ENCODE measurements at places on chromosomes 3 and 15.

GRCh38 chr15:63986185-63986680, 60.1 kb downstream of the DAPK2 start:
- no peak for DNase-seq

DNA sequence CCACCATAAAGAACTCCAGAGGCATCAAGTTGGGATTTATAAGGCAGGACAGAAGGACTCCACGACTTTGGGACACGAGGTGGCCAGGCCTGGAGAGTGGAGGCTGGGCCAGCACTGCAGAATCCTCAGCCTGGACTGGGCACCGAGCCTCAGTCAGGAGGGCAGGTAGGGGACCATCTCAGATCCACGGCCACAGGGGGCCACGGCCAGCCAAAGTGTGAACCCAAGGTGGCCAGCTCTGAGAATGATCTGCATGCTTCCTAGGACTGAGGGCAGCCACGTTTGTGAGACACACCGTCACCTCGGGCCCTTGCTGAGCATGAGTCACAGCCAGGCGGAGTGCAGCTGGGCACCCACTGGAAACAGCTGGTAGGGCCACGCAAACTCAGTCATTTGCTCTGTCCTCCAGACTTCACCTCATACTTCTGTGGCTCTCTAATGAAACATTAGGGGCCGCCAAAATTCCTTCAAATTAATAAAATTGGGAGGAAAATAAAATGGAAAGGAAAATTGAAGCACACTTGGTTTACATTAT, 65.8 kb downstream of the CTNNB1 start:
- DNase-seq = no peak

DNA sequence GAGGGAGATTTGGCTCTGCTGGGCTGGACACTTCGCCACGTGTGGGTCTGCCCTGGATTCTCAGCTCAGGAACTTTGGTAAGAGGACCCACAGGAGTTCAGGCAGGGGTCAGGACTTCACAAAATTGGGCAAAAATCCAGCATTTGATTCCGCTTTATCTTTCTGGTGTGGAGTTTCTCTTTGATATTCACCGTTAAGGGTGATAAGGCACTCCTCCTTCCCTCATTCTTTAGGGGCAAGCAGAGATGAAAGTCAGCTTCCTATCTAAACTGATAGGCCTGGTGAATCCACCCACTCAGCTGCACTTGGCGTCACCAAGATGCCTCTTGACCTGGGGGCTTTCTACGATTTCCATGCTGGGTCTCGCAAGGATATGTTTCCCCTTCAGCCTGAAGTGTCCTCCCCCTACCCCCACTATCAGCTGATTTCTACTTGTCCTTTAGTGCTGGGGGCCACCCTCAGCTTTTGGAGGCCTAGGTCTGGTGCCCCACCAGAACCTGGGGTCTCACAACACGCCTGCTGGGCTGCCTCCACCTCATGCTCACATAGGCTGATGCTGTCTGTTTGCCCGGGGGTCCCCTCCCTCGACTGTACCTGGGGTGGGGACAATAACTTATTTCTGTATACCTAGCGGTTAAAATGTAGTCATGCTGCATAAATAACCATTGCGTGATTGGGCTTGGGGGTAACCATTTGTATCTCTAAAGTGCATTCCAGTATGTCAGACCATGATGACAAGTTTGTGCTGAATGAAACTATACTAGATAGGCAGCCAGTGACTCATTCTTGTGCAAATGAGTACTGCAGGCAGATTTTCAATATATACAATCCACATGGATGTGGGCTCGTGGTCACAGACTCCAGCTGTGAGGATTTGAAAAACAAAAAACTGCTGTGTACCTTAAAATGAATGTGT, 248.3 kb downstream of the ADAMTS17 start:
- DNase-seq = no peak

- DNase-seq = no peak
Measured at GRCh38 chr15:55267401-55268175, 22.0 kb downstream of the RAB27A start.

DNA sequence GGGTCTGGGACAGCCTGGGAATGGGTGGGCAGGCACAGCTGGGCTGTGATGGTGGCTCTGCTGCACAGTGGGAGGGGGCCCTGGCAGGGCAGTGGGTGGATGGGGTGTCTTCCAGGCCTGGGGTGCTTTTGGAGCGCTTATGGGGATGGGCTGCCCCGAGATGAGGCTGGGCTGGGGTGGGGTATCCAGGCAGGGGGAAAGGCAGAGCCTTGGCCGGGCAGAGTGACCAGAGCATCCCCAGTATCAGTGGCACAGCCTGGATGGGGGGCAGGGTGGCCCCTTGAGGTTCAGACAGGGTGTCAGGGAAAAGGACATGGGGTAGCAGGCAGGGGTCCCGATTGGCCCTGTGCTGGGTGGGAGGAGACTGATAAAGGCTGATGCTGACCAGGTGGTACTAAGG, 26.6 kb downstream of the HDAC11 start:
- no peak for DNase-seq

DNA sequence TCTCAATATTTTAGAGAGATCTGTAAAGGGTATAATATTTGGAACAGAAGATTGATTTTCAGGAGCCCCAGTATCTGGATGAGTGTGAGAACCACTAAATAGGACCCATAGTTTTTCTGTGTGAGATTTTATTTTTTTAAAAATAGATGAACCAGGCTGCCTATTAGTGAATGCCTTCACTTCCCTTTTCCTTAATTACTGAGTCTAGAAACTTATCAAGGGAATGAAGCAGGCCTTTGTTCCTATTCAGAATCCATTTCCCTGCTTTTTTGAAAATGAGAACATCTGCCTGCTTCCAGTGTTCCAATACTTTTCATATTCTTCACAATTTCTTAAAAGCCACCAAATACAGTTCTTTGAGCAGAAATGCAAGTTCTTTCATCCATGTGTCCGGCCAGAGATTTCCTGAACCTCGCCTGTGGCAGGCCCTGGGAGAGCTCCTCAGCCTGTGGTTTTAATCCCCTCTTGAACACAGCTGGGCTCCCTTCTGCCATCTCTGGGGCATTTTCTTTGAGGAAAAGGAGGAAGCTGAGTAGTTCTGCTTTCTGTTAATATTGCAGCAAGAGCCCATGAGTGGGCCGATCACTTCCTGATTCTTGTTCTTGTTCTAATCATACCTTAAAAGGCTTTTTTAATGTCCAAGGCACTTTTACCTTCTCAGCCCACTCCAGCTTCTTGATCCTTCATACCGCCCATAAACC, 4.7 kb downstream of the EHD4 start:
- no peak for DNase-seq

DNA sequence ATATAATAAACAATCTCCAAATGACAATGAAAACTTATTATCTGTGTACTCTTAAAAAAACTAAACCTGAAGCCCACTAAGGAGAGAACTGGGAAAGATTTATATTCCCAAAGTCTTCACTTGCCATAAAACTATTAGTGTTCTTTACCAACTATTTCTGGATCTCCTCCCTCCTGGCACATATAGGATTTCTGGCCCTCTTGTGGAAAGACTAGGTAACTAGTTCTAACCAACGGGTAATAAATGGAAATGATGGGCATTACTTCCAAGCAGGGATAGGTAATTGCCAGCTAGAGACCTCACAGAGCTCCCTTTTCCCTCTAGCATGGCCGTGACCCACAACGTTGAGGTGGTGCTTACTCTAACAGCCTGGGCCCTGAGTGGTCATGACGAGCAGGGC, 110.1 kb downstream of the DNAH12 start:
- DNase-seq = peak; percentile 10

- no peak for DNase-seq
Measured at GRCh38 chr15:73620078-73620477, 13.1 kb downstream of the NPTN start.

- DNase-seq = no peak
Measured at GRCh38 chr15:91338766-91339165, 238.7 kb downstream of the SV2B start.

- DNase-seq = no peak
Measured at GRCh38 chr3:124981472-124981871, 46.9 kb upstream of the MUC13 start.

DNA sequence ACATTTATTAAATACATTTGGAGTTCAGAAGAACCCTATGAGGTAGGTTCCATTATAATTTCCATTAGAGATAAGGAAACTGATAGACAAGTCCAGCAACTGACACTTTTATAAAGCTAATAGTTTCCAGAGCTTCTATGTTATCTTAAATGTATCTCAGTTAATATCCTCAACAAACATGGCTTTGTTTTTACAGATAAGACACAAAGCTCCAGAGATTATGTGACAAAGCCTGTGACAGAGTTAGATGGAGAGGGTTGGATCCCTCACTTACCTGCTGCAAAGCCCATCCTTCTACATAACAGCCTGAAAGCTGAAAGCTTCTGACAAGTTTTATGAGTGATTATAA, 473 bp upstream of the COMMD2 start:
- no peak for DNase-seq

- DNase-seq = no peak
Measured at GRCh38 chr3:157807280-157807679, 298.9 kb downstream of the SHOX2 start.

DNA sequence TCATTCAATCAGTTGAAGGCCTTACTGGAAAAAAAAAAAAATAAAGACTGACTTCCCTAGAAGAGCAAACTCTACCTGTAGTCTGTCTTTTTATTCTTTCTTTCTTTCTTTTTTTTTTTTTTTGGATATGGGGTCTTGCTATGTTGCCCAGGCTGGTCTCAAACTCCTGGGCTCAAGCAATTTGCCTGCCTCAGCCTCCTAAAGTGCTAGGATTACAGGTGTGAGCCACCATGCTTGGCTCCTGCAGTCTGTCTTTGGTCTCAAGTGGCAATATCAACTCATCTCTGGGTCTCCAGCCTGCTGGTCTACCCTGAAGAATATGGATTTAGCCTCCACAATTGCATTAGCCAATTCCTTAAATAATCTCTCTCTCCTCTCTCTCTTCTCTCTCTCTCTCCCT, 167.7 kb upstream of the P2RY1 start:
- no peak for DNase-seq

DNA sequence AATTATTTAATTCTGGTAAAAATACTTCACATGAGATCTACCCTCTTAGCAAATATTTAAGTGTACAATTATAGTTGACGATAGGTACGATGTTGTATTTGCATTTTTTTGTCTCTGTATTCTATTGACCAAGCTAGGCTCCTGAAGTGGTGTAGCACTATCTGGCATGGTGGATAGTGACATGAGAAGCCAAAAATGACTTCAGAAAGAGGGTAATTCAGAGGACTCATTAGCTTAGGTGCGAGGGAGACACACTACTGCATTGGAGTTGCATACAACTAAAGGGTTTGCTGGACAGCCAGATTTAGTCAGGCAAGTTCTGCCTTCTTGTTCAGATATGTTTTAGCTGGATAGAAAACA, 50.6 kb downstream of the KBTBD8 start:
- DNase-seq = no peak

- DNase-seq = no peak
Measured at GRCh38 chr3:76585794-76586392, 454.0 kb upstream of the ROBO2 start.

DNA sequence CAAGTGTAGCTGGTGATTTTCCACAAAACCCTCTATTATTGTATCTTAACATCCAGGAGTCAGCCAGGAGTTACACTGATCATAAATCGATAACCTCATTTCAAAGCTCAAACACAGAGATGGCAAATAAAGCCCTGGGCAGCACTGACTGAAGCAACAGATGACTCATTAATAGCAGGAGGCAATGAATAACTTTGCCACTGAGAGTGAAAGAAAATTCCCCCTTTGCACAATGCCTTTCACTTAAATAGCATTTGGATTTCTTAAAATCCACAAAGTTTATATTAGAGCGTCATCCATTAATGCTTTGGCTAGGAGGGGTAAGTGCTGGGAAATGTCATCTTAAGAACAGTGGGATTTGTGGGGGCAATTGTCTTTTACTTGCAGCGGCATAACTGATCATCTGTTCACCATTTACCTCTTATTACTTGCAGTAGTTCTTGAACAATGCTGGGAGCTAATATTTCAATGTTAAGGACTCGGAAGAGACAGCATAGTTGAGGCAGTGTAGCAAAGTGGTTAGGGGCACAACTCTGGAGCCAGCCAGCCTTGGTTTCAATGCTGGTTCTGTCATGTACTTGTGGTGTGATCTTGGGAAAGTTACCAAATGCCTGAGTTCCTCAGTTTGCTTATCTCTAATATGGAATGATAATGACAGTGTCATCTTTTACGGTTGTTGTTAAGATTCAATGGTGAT, 630.4 kb upstream of the TBL1XR1 start:
- no peak for DNase-seq

All from NCI-H345 (cell line).